ENCODE measurements at places on chromosomes 1 and 21. TPM values are rescaled to one million over a fixed set of nuclear protein-coding genes. Genes with fewer than 3 reads are reported as not detected.
A peak's percentile ranks its signal among the peaks of the same experiment; 100 is the strongest.

The ADAMTS5 gene
- 1.4 TPM for total RNA-seq

DNA sequence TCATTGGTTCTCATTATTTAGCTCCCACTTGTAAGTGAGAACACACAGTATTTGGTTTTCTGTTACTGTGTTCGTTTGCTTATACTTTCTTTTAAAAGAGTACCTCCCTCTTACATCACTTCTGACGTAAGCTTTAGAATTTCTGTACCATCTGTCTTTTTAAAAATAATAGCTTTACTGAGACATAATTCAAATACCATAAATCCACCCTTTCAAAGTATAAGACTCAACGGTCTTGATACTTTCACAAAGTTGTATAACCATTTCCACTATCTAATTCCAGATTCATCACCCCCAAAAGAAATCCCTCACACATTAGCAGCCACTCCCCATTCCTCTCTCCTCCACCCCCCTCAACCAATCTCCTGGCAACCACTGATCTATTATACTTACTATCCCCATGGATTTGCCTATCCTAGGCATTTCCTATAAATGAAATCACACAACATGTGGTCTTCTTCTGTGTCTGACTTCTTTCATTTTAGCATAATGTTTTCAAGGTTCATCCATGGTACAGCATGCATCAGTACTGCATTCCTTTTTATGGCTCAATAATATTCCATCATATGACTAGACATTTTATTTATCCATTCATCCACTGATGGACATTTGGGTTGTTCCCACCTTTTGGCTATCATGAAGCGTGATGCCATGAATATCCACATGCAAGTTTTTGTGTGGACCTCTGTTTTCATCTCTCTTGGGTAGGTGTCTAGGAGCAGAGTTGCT, 104.7 kb downstream of the HLCS start:
- DNase-seq = no peak

GRCh38 chr1:212680680-212681389, 18.8 kb downstream of the BATF3 start:
- DNase-seq = no peak

The PLPPR4 gene
- total RNA-seq = under 0.01 TPM

The CD2 gene
- total RNA-seq = not detected

The MCOLN2 gene
- not detected for total RNA-seq

The NBPF6 gene
- not detected for total RNA-seq

The OR2L5 gene
- total RNA-seq = not detected

DNA sequence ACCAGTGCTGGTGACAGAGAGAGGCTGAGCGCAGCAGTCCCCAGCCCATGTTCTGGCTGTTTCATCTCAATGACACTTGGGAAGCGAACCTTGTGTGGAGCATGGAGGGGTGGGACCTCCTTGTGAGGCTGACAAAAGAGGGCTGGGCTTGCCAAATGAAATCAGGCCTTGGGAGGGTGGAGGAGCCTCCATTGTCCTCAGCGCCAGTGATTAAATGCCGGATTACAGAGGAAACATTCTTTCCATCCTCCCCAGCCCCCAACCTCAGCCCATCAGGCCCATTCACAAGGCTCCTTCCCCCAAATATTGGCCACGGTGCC, 63.3 kb upstream of the PAXBP1 start:
- no peak for DNase-seq

The OPTC gene
- not detected for total RNA-seq

The REG4 gene
- not detected for total RNA-seq

The NR1I3 gene
- total RNA-seq = not detected

The SERTAD4 gene
- total RNA-seq = 0.25 TPM

GRCh38 chr1:232344791-232345399, 285.0 kb downstream of the SIPA1L2 start:
- no peak for DNase-seq

DNA sequence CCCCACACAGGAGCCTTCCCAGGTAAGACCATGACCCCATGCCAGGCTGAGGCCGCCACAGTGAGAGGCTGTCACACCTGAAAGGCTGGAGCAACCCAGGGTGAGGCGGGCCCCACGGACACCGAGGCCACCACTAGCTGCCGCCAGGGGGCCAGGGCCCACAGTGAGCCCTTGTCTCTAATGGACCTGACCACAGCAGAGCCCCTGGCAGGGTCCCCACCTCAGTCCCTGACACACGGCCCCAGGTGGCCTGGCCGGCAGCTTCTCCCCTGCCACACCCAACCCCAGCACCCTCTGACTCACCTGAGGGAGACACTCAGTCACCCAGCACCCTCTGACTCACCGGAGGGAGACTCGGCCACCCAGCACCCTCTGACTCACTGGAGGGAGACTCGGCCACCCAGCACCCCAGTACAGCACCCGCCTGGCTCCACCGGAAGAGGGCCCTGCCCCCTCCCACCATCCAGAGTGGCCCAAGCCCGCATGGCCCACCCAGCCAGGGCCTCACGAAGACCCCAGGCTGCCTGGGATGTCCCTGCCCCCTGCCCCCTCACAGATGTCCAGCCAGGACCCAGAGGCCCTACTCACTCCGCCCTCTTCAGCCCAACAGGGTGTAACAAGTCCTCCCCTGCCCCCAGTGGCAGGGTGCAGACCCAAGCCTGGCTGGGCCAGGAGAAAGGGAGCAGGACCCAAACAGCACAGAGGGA, 4.4 kb downstream of the DVL1 start:
- DNase-seq = no peak

- DNase-seq = no peak
Observed at GRCh38 chr1:74716822-74717221, 16.0 kb downstream of the CRYZ start.

The FALEC gene
- total RNA-seq = not detected

DNA sequence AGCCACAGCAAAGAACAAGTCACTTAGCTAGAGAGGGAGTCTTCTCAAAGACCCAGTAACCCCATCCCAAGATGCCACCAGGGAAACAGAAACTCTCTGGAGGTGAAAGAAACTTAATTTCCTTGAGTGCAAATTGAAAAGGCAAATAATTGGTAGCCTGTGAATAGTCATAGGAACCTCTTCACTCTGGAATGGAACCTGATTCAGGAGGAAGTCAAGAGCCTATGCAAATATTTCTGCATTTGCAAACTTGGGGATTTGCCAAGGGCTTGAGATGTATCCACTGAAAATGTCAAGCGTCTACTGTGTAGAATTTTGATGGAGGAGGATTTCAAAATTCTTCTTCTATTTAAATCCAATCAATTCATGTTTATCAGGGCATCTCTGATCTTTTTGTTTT, 5.7 kb downstream of the HIVEP3 start:
- DNase-seq = no peak

GRCh38 chr1:212315907-212316306, 30.7 kb downstream of the PPP2R5A start:
- DNase-seq = peak; percentile 37

GRCh38 chr1:89870998-89871397, 50.2 kb downstream of the LRRC8D start:
- no peak for DNase-seq

- DNase-seq = no peak
Observed at GRCh38 chr21:26965040-26965906, 1.6 kb downstream of the ADAMTS5 start.

DNA sequence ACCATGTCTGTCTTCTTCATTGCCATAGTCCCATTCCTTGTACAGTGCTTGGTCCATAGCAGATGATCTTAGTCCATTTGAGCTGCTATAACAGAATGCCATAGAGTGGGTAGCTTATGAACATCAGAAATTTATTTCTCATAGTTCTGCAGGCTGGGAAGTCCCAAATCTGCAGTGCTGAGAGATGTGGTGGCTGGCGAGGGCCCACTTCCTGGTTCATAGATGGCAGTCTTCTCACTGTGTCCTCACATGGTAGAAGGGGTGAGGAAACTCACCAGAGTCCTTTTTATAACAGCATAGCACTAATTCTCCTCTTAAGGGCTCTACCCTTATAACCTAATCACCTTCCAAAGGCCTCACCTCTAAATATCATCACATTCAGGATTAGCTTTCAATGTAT, 23.1 kb upstream of the RAP1A start:
- no peak for DNase-seq

DNA sequence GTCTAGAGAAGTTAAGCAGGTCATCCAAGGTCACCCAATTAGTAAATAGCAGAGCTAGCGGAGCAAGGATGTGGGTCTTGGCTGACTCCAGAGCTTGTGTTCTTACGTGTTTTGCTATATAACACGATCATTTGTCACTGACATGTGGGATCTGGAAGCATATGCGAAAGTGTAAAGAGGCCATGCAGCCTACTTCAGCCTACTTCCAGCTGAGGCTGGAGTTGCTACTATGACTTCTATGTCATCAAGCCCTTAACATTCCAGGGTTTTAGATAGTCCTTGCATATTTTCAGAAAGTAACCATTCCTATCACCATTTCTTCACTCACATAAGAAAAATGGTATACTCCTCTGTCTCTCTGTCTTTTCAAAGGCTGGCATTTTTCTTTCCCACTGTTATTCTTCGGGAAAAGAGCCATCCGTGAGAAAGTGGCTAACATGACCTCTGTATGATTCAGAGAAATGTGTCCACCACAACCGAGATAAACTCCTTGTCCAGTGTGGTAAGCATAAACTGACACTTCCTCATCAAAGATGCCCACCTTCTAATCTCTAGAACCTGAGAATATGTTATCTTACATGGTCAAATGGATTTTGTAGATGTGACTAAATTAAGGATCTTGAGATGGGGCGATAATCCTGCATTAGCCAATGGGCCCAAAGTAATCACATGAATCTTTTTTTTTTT, 24.0 kb upstream of the ABL2 start:
- DNase-seq = no peak

DNA sequence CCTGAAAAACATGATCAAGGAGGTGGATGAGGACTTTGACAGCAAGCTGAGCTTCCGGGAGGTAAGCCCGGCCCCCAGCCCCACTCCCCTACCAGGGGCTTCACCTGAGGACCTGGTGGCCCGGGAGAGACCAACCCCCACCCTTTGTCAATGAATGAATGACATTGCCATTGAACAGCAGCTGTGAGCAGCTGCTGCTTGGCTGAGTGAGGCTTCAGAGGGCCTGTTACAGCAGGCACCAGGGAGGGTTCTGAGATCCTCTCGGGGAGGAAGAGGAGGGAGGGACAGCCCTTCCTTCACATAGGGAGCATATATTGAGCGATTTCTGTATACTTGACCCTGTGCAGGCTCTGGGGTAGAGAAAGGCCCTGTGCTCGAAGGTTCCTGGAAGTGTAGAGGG, 12.3 kb upstream of the CTRC start:
- DNase-seq = no peak

The TCEA3 gene
- total RNA-seq = 0.13 TPM

- DNase-seq = no peak
Observed at GRCh38 chr1:24051206-24051945, 60.6 kb downstream of the MYOM3 start.

The TOR1AIP2 gene
- 75.0 TPM for total RNA-seq

- no peak for DNase-seq
Observed at GRCh38 chr21:37917612-37918011, 1.4 kb upstream of the KCNJ6 start.

DNA sequence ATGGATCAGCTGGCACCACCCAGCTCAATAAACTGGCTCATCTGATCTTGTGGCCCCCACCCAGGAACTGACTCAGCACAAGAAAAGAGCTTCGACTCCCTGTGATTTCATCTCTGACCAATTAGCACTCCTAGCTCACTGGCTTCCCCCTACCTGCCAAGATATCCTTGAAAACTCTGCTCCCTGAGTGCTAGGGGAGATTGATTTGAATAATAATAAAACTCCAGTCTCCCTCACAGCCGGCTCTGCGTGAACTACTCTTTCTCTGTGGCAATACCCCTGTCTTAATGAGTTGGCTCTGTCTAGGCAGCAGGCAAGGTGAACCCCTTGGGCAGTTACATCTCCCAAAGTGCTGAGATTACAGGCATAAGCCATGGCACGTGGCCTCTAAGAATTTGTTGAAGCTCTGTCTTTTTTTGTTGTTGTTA, 11.8 kb upstream of the RHBDL2 start:
- DNase-seq = no peak
